ENCODE measurements at places on chromosomes 5 and 9.

GRCh38 chr9:90504486-90504885, 138.1 kb downstream of the DIRAS2 start:
- no peak for DNase-seq

GRCh38 chr9:84652496-84653120, 16.9 kb upstream of the NTRK2 start:
- no peak for DNase-seq

GRCh38 chr9:13264788-13265187, 14.7 kb downstream of the MPDZ start:
- no peak for DNase-seq

- DNase-seq = no peak
Measured at GRCh38 chr5:10538103-10538788, 25.6 kb upstream of the ANKRD33B start.

DNA sequence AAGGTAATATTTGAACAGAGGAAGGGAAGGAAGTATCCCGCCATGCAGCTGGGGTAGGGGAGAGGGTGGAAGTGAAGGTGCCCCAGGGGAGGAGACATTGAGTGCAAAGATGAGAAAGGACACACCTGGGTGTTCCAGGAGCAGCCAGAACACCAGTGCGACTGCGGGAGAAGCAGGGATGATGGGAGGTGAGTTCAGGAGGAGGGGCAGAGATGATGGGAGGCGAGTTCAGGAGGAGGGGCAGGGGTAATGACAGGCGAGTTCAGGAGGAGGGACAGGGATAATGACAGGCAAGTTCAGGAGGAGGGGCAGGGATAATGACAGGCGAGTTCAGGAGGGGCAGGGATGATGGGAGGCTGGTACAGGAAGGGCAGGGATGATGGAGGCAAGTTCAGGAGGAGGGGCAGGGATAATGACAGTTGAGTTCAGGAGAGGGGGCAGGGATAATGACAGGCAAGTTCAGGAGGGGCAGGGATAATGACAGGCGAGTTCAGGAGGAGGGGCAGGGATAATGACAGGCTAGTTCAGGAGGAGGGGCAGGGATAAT, 17.2 kb upstream of the SPOCK1 start:
- no peak for DNase-seq

DNA sequence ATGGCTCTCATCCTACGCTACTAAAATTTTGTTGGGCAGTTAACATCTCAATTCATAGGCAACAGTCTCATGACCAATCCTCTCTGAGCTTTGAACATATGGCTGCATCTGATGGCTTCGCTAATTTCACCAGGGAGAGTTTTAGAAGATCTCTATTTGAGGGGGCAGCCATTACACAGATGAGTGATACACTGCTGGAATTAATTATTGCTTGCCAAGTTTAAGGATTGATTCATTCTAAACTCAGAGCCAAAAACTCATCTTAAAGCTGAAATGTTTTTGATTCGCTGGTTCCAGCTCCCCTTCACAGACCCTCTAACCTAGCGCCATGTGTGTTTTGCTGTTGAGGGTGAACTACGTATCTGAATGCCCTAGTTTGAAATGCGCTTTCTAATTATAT, 519.9 kb upstream of the WWC1 start:
- no peak for DNase-seq

GRCh38 chr9:87716141-87716540, 9.8 kb upstream of the CTSL start:
- DNase-seq = no peak

GRCh38 chr9:135282808-135283207, 195.3 kb downstream of the OLFM1 start:
- no peak for DNase-seq

DNA sequence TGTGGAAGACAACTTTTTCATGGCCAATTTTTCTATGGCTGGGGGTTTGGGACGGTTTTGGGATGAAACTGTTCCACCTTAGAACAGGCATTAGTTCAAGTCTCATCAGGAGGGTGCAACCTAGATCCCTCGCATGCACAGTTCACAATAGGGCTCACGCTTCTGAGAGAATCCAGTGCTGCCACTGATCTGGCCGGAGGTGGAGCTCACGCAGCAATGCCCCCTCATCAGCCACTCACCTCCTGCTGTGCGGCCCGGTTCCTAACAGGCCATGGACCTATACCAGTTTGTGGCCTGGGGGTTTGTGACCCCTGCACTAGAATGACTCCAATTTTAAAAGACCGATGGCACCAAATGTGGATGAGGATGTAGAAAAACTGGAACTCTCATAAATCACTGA, 127.2 kb upstream of the IER5L start:
- DNase-seq = no peak

DNA sequence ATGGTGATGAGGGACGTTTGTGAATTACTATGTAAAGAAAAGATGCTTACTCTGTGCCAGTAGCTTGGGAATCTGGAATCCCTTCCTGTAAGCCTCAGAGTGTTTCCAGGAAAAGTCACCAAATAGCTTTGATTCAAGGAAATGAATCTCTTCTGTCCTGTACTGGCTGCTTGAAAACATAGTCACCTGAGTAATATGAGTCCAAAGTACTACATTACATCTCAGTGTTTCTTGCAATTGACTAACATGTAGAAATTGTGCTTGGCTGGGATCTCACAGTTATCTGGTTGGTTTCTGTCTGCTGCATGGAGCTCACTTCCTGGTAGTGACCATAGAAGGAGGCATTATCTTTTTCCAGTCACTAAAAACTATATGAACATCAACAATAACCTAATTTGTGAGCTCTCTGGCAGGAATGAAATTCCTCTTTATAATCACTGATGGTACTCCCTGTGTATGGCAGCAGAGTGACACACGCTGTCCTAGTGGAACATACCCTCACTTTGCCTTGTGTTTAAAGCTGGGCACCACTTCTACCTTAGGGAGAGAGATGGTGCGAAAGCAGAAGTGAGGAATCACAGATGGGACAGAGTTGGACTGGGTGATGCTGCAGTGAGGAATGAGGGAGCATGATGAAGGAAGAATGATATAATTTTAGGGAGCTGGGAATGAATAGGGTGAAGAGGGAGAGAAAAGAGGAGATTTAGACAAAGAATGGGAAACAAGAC, 568.5 kb downstream of the RAB3C start:
- no peak for DNase-seq

DNA sequence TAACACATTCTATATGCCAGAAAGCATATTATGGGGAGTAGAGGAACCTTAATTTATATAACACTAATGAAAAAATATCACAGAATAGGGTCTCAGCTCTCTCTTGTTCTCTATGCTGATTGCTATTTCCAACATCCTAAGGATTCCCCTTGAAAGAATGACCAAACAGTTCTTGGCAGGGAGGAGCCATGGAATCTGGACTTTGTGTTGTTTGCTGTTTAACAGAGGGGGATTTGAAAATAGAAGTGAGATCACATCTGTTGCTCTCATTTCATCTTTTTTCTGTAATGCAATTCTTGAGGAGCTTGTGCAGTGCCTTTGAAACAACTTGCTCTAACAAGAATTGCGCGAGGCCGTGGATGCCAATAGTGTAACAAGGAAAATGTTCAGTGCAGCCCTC, 755.3 kb downstream of the TLE1 start:
- no peak for DNase-seq

DNA sequence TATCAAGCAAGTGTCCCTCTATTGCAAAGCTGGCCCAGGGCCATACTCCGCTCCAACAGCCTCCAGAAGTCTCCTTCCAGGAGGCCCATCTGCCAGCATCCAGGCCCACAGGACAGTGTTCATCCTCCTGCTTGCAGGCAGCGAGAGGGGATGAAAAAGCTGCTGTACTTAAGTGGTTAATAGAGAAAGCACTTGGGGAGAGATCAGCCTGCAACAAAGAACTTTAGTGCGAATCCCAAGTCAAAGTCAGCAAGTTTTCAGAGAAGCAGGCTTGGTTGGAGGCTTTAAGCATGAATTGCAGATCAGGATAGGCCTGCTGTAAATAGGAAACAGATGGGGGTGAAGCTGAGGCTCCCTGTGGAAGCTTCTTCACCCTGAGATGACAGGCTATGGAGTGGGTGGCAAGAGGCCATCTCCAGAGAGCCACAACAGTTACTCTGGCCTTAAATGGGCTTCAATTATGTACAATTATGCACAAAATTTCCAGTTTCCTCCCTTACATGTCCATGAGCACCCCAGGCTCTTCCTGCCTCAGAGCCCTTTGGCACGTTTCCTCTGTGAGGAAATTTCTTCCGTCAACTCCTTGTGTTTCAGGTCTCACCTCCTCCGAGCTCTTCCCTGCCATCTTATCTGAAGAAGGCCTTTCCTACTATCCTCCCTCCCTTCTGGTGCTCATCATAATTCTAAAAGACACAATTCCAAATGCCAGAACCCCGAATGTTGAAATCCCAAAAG, 98.0 kb upstream of the NR3C1 start:
- DNase-seq = no peak

DNA sequence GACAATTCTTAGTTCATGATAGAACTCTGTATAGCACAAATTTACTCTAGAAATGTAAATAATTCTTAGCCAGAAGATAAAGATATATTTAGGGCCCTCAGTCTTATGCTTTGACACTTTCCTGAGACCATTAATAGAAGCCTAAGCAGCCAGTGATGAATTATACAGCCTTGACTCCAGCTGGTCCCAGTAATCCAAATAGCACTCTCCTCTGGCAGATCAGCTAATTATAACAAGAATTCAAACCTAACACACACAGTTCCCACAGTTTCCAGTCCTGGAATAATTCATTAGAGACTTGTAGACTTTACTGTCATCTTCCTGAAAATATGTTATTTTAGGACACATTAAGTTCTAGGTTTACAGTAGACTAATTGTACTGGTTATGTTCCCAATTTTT, 50.4 kb downstream of the SHOC1 start:
- DNase-seq = no peak

- peak; percentile 36 for DNase-seq
Measured at GRCh38 chr5:71778678-71779276, 59.7 kb downstream of the CARTPT start.

DNA sequence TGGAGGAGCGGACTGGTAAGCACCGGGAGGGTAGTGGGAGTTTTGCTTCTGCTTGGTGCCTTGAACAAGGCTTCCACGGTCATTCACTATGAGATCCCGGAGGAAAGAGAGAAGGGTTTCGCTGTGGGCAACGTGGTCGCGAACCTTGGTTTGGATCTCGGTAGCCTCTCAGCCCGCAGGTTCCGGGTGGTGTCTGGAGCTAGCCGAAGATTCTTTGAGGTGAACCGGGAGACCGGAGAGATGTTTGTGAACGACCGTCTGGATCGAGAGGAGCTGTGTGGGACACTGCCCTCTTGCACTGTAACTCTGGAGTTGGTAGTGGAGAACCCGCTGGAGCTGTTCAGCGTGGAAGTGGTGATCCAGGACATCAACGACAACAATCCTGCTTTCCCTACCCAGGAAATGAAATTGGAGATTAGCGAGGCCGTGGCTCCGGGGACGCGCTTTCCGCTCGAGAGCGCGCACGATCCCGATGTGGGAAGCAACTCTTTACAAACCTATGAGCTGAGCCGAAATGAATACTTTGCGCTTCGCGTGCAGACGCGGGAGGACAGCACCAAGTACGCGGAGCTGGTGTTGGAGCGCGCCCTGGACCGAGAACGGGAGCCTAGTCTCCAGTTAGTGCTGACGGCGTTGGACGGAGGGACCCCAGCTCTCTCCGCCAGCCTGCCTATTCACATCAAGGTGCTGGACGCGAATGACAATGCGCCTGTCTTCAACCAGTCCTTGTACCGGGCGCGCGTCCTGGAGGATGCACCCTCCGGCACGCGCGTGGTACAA, 556 bp downstream of the PCDHGC3 start:
- peak; percentile 76 for DNase-seq

DNA sequence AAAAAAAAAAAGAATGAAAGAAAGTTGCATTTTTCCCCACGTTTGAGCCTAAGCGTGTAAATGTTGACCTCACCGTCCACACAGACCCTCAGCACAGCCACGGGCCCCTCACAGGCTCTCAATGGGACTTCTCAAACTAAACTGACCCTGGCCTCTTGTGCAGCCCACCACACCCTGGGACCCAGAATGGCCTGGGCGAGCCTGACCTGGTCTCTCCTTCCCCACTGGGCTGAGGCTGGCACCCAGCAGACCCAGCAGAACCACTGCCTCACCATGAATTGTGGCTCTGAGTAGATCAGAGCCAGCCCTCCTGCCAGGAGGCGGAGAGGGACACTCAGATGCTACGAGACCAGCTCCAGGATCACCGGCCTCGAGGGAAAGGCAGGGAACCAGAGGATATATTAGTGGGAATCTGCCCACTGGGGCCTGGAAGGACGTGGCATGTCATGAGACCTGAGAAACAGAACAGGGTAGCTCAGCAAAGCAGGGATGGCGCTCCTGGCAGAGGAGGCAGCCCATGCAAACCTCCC, 124.4 kb downstream of the ZNF354C start:
- DNase-seq = no peak

- no peak for DNase-seq
Measured at GRCh38 chr9:86975036-86975435, 27.7 kb upstream of the GAS1 start.

- DNase-seq = no peak
Measured at GRCh38 chr5:140664030-140664358, 710 bp upstream of the WDR55 start.

DNA sequence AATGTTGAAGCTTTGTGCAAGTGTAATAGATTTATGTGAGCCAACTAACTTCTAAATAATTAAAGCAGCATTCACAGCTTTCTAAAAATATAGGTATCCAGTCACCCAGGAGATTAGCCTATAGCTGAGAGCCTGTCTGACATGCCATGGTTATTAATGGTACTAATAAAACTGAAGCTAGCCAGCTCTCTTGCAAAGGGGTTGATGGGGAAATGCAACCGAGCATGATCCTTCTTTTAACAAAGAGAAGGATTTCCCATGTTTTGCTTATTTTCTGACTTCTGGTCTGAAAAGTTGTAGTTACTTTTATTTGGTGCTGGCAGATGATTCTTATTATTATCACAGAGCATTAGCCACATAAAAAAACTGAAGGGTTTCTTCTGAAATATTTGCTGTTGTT, 488.7 kb upstream of the CYLC2 start:
- DNase-seq = no peak

DNA sequence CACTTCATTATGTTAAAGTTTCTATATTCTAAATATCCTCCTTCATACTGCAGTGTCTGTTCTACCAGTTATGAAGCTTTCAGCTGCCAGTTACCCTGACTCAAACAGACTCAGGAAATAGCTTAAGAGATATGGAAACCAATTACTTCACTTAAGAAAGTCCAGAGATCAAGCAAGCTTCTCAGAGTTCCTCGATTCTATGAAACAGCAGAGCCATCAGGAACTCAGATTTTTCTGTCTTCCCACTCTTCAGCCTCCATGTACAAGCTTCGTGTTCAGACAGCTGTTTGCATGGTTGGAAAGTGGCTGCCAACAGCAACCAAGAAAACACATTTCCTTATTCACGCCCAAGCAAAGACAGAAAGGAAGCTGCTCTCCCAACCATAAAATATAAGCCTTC, 216.1 kb downstream of the ACTL7B start:
- DNase-seq = no peak

DNA sequence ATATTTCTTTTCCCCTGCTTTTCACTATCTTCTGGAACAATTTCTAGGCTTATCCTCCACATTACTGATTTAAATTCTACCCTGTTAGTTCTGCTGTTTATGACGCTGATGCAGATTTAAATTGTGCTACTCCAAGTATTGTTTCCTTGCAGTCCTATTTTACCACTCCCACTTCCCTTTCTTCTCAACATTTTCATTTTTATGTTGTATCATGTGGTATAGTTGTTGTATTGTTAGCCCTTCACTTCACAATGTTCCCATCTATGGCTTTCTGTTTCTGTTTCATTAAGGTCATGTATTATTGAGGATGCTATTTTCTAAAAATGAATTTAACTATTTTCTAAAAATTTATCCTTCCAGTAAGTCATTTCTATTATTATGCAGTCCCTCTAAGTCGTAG, 254.4 kb downstream of the NDUFS4 start:
- no peak for DNase-seq

- DNase-seq = no peak
Measured at GRCh38 chr9:94872891-94873511, 146.5 kb downstream of the AOPEP start.

- DNase-seq = no peak
Measured at GRCh38 chr5:71615809-71616208, 28.7 kb downstream of the MCCC2 start.
